Stimulated activated CD8-positive, alpha-beta memory T cell treated with anti-CD3 and anti-CD28 coated beads, Interleukin-4, amount 100 ng/mL, for 4 hours (primary cell): ENCODE measurements at places on chromosomes 6 and 20.

DNA sequence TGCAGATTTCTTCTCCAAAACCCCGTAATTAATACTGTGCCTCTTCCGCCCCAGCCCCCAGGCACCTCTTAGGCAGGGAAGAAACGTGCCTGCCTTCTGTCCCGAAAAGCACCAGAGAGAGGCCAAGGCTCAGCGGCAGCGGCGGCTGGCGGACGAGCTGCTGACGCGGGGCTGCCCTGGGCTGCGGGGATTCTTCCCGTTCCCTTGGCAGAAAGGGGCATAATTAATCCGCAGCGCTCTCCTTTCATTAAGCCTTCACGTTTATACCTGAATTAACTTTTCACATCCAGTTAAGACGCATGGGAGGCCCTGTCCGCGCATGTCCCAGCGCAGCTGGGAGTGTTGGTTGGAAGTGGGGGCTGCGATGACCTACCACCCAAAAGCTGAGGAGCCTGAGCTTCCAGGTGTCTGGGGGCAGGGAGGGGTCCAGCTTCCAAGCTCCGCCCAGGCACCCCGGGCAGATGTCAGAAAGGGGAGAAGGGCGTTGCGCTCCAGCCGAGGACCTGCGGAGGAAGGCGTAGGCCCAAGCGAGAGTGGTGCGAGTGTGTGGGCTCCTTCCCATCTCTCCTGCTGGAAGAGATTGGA is 167.4 kb upstream of the LRFN2 start:
- DNase-seq: no peak

GRCh38 chr6:127204281-127204680 is 62.4 kb upstream of the RNF146 start:
- no peak for DNase-seq

DNA sequence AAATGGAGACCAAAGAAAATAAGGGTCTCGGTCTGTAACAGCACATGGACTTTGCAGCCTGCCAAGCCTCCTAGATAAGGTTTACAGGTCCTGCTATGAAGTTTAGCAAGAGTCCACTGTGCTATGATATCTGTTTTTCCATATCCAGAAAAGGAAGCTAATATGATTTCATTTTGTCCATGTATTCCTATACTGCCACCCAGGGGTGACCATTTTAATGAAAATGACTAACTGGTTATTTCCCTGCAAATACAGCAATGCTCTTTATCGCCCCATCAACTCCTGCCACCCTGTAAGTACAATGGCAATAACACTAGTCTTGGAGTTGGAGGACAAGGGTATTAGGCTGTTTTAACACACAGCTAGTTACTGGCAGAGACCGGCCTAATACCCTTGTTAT is 115.2 kb upstream of the GLP1R start:
- no peak for DNase-seq

DNA sequence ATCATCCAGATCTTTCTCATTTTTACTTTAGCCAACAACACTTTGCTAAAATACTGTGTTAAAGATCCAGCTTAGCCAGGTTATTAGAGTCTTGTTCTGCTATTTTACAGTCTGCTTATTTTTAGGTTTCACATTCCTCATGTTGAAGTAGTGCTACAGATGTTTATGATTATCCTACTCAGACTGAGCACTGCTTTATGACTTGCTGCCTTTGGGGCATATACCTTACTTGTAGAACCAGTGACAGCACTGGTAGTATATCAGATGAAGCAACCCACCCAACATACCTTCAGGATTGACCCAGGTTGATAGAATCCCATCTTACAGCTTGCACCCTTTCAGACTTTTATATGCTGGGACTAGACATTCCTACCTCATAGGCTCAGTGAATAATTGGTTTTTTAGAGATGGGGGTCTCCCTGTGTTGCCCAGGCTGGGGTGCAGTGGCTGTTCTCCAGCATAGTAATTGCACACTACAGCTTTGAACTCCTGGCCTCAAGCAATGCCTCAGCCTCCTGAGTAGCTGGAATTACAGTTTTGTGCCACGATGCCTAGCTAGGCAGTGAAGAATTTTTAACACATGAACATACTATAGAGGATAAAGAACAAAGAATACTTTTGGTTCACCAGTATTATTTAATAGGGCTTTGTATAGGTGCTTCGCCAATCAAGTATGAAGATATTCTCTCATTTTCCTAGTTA is 63.8 kb upstream of the DYNLRB1 start:
- no peak for DNase-seq

GRCh38 chr20:62651285-62652021 is 9.2 kb downstream of the SLCO4A1 start:
- DNase-seq: peak; percentile 58

- no peak for DNase-seq
Observed at GRCh38 chr20:18657575-18657974, 69.7 kb downstream of the DTD1 start.

- DNase-seq: no peak
Observed at GRCh38 chr6:1631251-1631650, 21.5 kb downstream of the FOXC1 start.

- no peak for DNase-seq
Observed at GRCh38 chr6:100465701-100466409, 1.1 kb upstream of the SIM1 start.

DNA sequence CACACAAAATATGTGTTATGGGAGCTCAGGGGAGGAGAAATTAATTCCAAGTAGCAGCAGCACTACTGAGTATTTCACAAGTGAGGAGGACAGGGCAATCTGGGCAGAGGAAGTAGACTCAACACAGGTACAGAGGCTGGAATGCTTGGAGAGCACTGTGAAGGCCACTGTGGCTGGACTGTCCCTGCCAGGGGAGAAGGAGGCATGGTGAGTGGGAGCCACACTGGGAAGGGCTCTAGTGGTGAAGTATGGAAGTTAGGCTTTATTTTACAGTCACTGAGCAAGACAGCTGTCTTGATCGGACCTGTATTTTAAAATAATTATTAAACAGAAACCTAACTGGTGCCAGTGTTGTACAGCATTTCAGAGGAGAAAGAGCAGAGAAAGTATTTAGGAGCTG is 28.8 kb downstream of the FAM229B start:
- DNase-seq: no peak

- DNase-seq: no peak
Observed at GRCh38 chr6:130128326-130128725, 94.4 kb downstream of the SAMD3 start.

DNA sequence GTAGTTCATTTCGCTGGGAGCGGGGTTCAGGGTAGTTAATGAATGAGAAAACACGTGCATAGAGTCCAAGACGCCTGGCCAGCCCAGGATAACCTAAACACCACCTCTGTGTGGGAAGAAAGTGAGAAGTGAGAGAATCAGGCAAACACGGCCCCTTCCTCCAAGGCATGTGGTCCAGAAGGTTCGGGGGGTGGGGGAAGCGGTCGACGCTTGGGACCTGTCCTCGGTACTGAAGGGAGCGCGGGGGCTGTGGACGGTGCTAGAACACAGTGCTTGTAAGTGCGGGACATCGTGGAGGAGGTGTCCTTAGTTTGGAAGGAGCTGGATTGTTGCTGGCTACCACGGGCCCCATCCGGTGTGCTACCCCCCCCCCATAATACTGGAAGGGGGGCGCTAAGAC is 1.7 kb upstream of the VSTM2L start:
- DNase-seq: no peak

DNA sequence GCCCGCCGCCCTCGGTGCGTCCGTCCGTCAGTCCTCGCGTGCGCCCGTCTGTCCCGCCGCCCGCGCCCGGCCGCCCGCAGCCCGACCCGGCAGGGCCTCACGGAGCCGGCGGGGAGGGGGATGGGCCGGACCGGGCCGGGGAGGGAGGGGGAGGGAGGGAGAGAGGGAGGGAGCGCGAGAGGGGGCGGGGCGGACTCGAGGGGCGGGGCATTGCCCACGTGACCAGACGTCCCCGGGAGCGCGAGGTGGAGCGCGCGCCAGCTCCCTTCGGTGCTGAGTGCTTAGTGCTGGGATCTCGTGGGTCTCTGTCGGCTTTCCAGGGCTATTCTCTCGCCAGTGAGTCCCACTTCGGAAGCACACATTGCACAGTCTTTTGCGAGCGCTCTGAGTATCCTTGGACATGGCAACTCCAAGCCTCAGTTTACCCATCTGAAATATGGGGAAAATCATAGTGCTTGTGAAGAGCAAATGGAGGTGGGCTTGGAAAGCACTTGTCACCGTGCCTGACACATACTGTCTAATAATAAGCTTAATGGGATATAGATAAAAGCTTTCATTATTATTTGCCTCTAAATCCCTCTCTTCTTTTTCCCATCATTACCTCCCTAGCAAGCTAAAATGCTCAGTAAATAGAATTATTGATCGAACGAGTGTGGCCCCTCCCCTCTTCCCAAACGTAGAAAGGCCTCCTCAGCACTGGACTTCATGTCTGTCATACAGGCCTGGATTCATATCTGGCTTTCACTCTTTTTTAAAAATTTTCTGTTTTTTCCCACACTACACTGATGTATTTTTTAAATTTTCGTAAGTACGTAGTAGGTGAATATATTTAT is at the start of gene NCOA6:
TSS of gene NCOA6 (minus strand) at position 122 of the 833 bp plus-strand sequence. CDS start 43,296 bp downstream, outside the sequence.
- peak; percentile 69 for DNase-seq

GRCh38 chr20:62624325-62624690 is 18.0 kb upstream of the SLCO4A1 start:
- no peak for DNase-seq

DNA sequence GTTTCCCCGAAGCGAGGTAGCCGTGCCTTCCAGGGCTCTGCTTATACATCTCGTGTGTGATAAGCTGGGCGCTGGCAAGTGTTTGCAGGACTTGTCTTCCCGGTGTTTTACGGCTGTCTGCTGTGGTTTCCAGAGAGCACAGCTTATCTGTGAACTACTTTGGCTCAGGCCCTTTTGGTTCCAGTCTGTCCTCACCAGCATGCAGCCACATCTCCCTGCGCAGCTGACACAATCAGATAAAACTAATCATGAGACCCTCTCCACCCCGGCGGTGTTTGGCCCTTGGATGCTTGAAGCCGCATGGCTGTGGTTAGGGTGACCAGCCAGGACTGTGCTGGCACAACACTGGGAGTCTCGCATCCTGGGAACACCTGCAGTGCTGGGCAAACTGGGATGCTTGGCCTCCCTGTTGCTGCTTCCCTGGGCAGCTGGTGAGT is 241.8 kb upstream of the FOXQ1 start:
- DNase-seq: no peak
